Panc1 (cell line): ENCODE measurements at places on chromosomes 3 and 15.

DNA sequence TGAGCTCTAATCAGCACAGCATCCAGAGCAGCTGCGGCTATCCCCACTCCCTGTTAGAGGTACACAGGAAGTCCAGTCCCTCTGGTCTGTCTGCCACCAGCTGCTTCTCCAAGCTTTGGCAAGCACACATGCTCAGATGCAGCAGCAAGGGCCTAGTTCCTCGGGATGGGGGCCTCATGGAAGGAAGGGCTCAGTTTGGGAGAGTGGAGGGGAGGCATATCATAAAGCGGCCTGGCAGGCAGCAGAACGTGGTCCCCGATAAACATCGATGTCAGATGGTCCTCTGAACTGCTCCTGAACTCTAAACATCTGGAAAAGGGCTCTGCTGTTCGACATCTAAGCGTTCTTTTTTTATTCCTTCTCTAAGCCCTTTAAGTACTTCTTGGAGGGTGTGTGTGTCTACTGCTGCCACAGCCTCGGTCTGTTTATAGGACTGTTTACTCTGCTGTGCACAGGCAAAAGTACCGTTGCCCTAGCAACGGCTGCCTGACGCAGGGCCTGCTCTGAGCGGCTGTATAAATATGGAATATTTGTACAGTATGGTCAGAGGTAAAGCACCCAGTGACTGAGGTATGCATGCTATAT is 74.6 kb downstream of the PRICKLE2 start:
- H3K27me3 ChIP-seq = no peaks in the 10 kb centered on the region
- no peak overlapping the region for H3K27ac ChIP-seq

- no peak overlapping the region for H3K27ac ChIP-seq
- no peak for DNase-seq
- peaks cover 27% of the 10 kb centered on the region for H3K27me3 ChIP-seq
- no peak overlapping the region for H3K4me3 ChIP-seq
- no peaks in the 10 kb centered on the region for H3K4me1 ChIP-seq
These were observed 3.6 kb upstream of the TNFAIP8L3 start for GRCh38 chr15:51098331-51098619.

GRCh38 chr15:56719021-56719612 is 14.2 kb downstream of the ZNF280D start:
- no peak overlapping the region for H3K4me3 ChIP-seq
- no peaks in the 10 kb centered on the region for H3K36me3 ChIP-seq
- DNase-seq = no peak
- H3K4me1 ChIP-seq = peaks cover 2% of the 10 kb centered on the region; the same call in 1 of the 2 replicates

GRCh38 chr15:95368191-95368590 is 962.3 kb upstream of the NR2F2 start:
- no peaks in the 10 kb centered on the region for H3K4me1 ChIP-seq
- no peak for DNase-seq
- no peaks in the 10 kb centered on the region for H3K36me3 ChIP-seq

DNA sequence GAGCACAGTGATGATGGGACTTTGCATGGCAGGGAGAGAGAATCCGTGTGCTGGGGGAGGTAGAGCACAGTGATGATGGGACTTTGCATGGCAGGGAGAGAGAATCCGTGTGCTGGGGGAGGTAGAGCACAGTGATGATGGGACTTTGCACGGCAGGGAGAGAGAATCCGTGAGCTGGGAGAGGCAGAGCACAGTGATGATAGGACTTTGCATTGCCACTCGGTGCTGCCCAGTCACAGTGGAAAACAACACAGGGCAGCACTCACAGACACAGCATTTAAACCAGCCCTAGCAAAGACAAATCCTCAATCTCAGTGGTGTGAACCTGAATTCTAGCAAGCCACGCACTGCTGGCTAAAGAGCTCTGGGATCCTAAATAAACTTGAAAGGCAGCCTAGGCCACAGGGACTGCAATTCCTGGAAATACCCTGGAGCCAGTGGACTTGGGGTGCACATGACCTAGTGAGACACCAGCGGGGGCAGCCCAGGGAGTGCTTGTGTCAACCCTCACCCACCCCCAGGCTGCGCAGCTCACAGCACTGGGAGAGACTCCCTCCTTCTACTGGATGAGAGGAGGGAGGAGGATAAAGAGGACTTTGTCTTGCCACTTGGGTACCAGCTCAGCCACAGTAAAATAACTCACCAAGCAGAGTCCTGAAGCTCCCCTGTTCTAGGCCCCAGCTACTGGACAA is 23.4 kb upstream of the TNK2 start:
- H3K36me3 ChIP-seq = no peaks in the 10 kb centered on the region
- no peak overlapping the region for H3K27ac ChIP-seq
- no peaks in the 10 kb centered on the region for H3K4me1 ChIP-seq

DNA sequence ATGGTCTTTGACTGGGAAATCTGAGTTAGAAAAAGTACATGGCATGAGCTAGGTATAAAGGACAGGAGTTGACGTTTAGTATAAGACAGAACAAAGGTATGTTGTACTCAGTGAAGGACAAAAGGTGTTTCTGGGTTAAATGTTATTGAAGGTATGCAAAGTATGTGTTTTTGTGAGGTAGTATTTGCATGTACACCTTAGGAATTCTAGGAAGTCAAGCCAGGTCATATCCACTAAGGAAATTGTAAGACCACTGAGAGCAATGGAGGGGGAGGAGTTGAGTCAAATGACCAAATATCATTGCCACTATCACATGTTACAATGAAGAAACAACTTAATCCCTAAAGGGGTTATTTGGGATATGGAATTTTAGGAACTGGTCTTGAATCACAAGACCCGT is 24.4 kb upstream of the TGFBR2 start:
- H3K4me3 ChIP-seq = no peak overlapping the region
- H3K27ac ChIP-seq = no peak overlapping the region
- no peaks in the 10 kb centered on the region for H3K4me1 ChIP-seq
- H3K27me3 ChIP-seq = no peaks in the 10 kb centered on the region

- H3K36me3 ChIP-seq = no peaks in the 10 kb centered on the region
- H3K4me1 ChIP-seq = no peaks in the 10 kb centered on the region
- H3K4me3 ChIP-seq = no peak overlapping the region
- H3K27me3 ChIP-seq = no peaks in the 10 kb centered on the region
These were observed 98.6 kb downstream of the MECOM start for GRCh38 chr3:169564883-169565282.

GRCh38 chr15:48112242-48112641 is 8.5 kb upstream of the SLC24A5 start:
- DNase-seq = no peak
- H3K4me1 ChIP-seq = no peaks in the 10 kb centered on the region
- H3K27ac ChIP-seq = no peak overlapping the region
- H3K4me3 ChIP-seq = no peak overlapping the region

- no peaks in the 10 kb centered on the region for H3K4me1 ChIP-seq
- no peak for DNase-seq
- no peaks in the 10 kb centered on the region for H3K27me3 ChIP-seq
- no peak overlapping the region for H3K27ac ChIP-seq
- H3K4me3 ChIP-seq = no peak overlapping the region
These were observed 10.8 kb upstream of the RARRES1 start for GRCh38 chr3:158742871-158743663.
